Mammary epithelial cell (primary cell): ENCODE measurements at places on chromosomes 4 and X. TPM values are rescaled to one million over a fixed set of nuclear protein-coding genes. Genes with fewer than 3 reads are reported as not detected.

Gene SMIM43
- total RNA-seq, result not detected

- DNase-seq, result no peak
These were observed 691.9 kb downstream of the TECRL start for GRCh38 chr4:63717384-63717783.

DNA sequence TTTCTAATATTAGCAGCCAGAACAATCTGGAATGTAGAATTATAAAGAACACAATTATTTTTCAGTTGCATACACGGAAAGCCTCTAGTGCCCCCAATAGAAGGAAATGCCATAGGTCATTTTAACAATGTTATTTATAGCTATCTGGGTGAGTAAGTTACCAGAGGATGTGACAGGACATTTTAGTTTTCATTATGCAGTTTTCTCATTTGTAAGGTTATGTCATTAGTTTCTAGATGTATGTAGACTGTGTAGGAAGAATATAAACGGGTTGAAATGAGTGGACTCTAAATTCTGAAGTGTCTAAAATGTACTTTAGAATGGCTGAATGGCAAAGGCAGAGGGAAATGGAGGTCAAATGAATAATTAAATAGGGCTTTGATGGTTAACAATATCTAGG, 213.3 kb downstream of the DTHD1 start:
- no peak for DNase-seq

Gene TRPC5OS
- not detected for total RNA-seq

Gene BTC
- total RNA-seq, result 0.59 and 0.89 TPM in 2 replicates

GRCh38 chr4:142128529-142128928, 492.1 kb downstream of the IL15 start:
- DNase-seq, result no peak
